T-helper 2 cell treated with Interferon-gamma antibody and Interleukin-4, amounts not matched to agents 5 μg/mL and 100 μg/mL, for 36 hours (primary cell): ENCODE measurements at places on chromosomes 16 and 17.

DNA sequence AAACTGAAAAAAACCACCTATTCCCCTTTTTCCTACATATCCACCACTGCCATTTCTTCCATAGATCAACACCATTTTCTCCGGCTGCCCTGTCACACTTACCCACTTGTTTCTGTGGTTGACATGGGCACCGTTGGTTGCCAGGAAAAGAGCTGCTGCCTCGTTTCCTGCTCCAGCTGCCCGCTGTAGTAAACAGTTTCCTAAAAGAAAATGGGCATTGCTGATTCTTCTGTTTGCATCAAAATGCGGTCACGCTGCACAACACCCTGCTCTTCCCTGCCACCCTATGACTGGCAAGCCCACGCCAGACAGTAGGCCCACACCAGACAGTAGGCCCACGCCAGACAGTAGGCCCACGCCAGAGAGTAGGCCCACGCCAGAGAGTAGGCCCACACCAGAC is 46.3 kb downstream of the CYB5D2 start:
- no peak for DNase-seq

GRCh38 chr16:72241008-72241407 is 69.1 kb upstream of the PMFBP1 start:
- no peak for DNase-seq

DNA sequence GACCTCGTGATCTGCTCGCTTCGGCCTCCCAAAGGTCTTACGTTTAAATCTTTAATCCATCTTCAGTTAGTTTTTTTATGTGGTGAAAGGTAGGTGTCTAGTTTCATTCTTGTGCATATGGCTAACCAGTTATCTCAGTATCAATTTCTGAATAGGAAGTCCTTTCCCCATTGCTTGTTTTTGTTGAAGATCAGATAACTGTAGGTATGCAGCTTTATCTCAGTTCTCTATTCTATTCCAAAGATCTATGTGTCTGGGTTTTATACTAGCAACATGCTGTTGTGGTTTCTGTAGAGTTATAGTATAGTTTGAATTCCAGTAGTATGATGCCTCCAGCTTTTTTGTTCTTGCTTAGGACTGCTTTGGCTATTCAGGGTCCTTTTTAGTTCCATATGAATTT is 65.2 kb downstream of the TNFRSF13B start:
- no peak for DNase-seq

DNA sequence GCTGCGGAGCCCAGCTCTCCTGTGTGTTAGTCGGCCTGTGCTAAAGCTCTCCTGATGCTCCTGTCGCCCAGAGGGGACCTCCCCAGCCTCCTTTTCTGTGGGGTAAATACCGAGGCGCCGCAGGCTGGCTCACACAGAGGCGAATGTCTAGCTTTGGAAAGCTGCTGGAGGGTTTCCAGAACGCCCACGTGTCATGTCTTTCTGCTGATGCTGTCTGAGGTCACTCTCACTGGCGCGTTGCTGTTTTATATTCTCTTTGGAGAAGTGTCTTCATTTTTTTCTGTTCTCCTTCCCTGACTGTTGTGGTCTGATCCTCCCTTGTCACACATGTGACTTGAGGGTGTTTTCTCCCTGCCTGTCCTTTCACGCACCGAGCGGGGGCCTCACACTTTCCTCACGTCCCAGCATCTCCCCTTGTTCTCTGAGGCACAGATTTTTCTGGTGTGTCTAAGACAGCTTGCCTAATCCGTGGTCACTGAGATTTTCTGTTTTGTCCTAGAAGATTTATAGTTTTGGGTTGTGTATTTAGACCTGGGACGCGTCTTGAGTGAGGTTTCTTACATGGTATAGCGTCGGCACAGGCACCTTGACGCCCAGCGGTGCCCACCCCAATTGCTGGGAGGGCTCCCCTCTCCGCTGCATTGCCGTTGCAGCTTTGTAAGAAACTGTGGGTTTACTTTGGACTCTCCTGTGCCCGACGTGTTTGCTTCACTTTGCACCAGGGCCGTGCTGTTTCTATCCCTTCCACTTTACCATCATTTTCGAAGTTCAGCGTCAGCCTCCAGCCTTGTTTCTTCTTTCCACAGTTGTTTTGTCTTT is 92.1 kb upstream of the ZNF750 start:
- no peak for DNase-seq

- no peak for DNase-seq
Observed at GRCh38 chr16:22634954-22635353, 124.3 kb downstream of the NPIPB5 start.
